ENCODE measurements at places on chromosomes 2 and 18.

DNA sequence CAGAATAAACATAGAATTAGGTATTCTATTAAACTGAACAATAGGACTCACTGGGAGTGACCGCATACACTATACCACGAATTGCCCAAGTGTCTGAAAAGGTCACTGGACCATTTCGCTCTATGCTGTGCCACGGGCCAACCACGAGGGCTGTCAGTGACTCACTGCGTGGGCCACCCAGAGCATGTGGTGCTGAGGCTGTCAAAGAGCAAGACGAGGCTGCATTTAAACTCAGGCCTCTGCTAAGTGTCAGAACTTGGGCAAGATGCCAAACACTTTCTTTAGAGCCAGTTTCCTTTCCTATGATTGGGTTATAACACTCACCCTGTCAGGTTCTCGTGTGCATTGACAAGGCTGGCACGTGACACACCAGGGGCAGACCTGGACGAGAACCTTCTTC lies 97.5 kb downstream of the SH3YL1 start:
- DNase-seq = no peak

DNA sequence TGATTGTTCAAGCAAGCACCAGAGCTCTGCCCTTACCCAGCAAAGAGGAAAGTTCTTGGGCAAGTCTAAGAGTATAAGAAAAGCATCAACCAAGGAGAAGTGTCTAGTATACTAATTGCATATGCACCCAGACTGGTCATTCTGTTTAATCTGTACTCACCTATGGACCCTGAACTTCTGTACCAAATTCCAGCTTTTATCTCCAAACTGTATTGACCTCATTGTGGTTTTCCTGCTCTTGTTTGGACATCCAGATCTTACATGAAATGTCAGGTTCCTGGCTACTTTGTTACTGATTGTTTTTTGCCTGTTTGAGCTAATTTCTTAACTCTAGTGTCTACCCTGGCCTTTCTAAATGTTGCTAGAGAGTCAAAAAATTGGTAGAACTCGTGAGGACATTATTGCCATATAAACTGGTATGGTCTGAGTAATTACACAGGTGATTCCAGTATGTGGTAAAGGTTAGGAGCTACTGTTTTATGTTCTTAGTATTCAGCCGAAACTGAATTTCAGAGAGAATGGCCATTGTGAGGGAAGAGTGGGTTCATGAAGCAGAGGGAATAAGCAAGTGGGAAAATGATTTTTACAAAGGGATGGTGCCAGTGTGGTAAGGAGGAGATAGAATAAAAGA lies 146.3 kb downstream of the HNMT start:
- no peak for DNase-seq

- no peak for DNase-seq
These were observed 3.4 kb downstream of the MBP start for GRCh38 chr18:77129150-77129551.

DNA sequence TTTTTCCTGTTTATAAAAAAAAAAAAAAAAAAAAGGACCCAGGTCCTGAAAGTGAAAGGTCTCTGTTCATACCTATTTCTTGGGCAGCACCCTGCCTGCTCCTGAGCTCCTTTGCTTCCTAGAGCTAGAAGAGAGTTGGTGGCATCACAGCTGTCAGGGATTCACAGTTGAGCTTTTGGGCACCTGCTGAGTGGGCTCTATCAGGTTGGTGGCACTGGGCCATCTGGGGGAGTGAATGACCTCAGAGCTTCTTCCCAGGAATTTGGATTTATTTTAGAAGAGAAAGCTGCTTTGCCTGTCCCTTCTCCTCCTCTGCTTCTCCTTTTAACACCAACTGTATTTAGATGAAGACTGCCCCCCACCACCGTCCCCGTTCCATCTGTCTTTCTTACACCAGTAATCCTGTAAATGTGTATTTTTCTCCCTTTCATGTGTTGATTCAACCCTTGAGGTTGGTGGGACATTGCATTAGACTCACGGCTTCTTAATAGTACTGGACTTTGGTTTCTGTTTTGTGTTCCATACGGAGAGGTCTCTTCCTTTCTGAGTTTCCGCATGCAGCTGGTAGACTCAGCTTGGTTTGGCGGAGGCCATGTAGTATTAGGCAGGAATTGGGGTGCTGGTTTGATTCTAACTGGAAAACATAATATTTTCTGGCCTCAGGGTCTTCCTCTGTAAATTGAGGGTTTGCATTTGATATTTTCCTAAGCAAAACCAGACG lies 7.6 kb upstream of the MGAT5 start:
- DNase-seq = no peak

DNA sequence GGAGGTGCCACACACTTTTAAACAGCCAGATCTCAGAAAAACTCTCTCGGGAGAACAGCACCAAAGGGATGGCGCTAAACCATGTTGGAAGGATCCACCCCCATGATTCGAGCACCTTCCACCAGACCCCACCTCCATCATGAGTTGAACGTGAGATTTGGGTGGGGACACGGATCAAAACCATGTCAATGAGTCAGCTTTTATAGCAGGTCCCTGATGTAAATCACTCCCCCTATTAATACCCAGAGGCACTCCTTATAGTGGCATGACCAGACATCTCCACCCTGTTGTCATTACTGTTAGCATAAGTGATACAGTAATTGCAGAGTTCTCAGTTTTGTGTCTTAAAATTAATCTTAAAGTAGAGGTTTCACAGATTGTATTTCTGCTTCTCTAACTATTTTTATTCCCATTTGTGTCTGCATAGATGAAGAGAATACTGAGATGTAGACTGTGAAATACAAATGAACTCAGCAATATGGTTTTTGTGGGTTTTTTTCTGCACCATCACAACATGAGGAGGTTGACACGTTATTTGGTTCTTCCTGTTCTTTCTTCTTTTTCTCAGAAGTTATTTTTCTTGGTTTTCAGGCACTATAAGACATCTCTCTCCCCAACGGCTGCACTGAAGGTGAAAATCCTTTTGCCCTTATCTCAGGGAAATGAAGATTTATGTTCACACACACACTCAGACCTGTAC lies 218.2 kb downstream of the ARL4C start:
- no peak for DNase-seq

- no peak for DNase-seq
These were observed 89.1 kb downstream of the CAMKMT start for GRCh38 chr2:44450806-44451205.

DNA sequence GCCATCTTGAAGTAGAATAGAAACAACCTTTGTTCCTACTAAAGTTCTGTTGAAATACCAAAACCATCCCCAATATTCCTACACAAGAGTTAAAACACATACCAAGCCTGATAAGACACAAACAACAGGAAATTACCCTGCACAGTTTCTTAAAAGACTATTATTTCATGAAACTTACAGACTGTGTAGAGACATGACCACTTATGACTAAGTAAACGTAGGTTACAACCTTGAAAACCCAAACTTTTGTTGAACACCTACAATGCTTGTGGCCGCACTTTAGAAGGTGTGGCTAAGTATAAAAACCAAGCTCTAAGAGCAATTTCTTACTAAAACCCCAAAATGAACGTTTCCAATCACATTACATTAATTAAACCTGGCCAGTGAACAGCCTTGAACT lies 2.0 kb downstream of the SMAD2 start:
- no peak for DNase-seq
